ENCODE measurements at places on chromosomes 5 and 9.

GRCh38 chr9:99870126-99870525 lies 36.3 kb upstream of the STX17 start:
- peak; percentile 63 for DNase-seq

DNA sequence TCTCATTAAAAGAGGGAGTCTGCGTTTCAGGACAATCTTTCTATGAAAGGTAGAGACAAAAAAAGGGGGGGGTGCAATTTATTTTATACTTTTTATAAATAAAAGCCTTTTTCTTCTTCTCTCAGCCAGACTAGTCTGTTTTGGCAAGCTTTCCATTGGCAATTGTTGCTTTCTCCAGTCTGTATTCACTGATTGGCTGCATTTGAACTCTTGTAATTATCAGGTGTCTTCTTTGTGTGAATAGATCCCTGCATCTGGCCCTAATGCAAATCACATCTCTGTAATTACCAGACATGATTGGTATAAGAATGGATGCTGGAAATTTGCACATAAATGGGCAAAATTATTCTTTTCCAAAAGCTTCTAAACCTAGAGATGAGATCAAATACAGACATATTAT lies 7.6 kb upstream of the EQTN start:
- DNase-seq, result no peak

GRCh38 chr9:131640438-131641137 lies 95.3 kb downstream of the PRRT1B start:
- peak; percentile 77 for DNase-seq

GRCh38 chr5:23820765-23821471 lies 313.5 kb downstream of the PRDM9 start:
- peak; percentile 15 for DNase-seq

DNA sequence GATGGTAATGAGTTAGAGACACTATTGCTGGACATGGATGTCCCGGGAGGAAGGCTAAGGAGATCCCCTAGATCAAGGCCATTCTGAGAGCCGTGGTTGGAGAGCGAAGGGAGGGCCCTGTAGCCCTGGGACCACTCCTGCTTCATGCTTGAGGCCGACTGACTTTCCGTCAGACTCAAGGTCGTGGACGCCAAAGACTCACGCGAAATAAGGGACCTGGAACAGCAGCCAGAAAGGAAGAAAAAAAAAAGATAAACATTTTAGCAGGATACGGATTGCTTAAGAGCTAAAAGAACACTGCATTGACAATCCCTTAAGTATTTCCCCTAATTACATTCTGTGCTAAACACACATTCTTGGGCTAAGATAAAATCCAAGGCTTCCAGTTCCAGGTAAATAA lies 181.2 kb downstream of the GLIS3 start:
- DNase-seq, result no peak

DNA sequence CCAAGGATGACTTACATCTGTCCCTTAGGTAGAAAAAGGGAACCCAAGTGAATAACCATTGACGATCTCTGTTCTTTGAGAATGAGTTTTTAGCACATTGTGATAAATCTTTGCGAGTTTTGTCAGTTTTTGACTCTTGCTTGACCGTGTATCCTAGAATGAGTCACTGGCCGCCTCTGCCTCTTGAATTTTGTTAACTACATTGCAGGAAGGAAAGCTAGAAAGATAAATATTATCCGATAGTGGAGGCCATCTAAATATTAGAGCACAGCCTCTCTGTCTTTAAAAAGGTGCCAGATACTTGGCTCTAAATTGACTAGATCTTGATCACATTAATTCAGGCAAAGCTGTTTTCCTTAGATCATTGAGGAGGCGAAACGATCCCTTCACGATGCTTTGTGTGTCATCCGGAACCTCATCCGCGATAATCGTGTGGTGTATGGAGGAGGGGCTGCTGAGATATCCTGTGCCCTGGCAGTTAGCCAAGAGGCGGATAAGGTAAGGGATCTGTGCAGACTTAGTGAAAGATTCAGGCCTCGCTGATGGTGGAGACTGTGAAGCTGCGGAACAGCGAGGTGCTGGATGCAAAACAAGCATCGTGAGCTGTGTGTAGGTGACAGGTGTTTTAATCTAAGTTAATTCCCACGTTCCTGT lies 12.2 kb downstream of the CCT5 start:
- no peak for DNase-seq

GRCh38 chr5:101425339-101425859 lies 522.3 kb upstream of the ST8SIA4 start:
- no peak for DNase-seq

GRCh38 chr5:57411982-57412381 lies 70.6 kb downstream of the ACTBL2 start:
- peak; percentile 27 for DNase-seq

- DNase-seq, result no peak
Observed at GRCh38 chr5:10644192-10644591, 80.3 kb downstream of the ANKRD33B start.

DNA sequence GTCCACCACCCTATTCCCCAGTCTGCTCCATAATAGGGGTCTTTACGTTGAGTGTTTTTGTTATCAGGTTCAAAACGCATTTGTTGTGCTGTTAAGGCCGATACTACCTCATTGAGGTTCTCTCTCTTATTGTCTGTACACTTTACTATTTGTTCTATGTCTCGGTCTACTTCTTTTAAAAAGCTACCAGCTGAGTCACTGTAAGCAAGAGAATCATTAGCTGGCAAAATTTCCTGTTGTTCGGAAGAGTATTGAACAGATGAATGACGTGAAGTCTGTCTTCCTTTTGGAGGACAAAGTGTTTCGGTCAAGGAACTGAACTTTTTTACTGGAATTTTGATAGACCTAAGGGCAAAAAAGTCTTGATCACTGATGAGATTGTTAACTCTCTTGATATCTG lies 10.3 kb downstream of the LYSMD3 start:
- no peak for DNase-seq

DNA sequence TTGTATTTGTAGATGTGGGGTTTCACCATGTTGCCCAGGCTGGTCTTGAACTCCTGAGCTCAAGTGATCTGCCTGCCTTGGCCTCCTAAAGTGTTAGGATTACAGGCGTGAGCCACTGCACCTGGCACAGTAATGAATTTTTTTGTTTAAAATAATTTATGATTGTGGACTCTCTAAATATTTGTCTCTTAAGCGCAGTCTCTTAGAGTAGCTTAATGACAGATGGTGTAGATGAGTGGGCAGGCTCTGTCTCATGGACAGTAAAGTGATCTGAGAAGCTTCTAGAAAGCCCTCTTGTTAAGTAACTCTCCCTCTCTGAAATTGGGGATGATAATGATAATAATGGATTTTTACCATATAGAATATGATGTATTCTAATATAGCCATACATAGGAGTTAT lies 47.5 kb upstream of the KIAA1958 start:
- no peak for DNase-seq

DNA sequence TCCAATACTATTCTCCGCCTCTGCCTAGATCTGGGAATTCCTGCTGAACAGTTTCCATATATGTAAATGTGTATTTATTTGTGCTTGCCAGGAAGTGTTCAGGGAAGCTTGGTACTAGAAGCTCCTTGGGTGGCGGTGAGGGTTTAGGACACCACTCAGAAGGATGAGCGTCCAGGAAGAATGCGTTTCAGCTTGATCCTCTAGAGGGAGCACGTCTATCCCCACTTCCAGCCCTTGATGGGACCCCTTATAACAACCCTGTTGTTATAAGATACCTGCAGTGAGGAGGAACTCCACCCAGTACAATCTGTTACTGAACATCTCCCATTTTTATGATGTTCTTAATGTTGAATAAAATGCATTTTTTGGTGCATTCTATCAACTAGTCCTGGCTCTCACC lies 88.9 kb downstream of the CYFIP2 start:
- peak; percentile 32 for DNase-seq

- DNase-seq, result peak; percentile 67
Observed at GRCh38 chr5:153964880-153965645, 73.6 kb downstream of the FAM114A2 start.

DNA sequence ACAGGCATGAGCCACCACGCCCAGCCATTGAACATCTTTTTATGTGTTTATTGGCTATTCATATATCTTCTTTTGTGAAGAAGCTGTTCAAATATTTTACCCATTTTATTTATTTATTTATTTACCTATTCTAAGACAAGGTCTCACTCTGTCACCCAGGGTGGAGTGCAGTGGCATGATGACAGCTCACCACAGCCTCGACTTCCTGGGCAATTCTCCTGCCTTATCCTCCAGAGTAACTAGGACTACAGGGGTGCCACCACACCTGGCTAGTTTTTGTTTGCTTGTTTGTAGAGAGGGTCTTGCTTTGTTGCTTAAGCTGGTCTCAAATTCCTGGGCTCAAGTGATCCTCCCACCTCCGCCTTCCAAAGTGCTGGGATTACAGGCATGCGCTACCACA lies 33.5 kb downstream of the NAIF1 start:
- no peak for DNase-seq

DNA sequence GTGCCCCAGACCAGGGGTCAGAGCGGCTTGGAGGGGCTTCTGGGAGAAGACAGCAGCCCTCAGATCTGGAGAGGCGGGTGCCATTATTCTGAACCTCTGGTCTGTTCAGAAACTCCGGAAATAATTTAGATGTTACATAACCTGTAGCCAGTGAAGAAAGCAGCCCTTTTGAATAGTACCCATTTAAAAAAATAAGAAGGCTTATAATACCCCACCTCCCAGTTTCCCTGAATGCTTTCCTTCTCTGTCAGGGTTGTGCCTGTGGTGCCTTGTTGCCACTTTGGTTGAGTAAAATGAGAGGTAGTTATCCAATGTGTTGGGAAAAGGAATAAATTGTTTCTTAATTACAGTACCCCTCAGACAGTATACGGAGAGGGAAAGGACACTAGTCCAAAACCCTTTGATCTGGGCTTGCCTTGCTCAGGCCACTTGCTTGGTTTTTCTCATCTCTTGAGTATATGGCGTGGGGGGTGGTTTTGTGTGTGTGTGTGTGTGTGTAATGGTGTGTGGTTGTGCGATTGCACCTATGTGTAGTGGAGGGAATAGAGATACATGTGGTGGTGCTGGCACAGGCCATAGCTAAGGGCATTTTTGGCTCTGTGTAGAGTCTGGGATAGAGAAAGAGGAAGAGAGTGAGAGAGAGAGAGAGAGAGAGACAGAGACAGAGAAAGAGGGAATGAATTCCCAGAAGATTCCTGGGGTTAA lies 59.1 kb upstream of the TLR4 start:
- no peak for DNase-seq

DNA sequence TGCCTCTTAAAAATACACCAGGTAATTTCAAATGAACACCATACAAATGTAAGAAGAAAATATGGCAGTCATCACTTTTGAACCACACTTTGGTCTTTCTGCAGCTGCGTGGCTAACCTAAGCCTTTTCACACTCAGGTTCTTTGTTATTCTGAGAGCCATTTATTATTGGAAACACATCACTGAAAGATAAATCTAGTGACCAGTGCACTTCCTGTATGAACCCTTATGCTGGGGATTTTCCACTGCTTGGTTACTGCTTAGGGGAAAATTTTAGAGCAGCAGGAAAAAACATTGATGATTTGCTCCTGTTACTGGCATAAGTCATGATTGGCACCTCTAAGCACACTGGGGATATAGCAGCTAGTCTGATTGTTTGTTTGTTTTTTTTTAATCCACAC lies 58.6 kb upstream of the RANBP3L start:
- DNase-seq, result no peak

GRCh38 chr9:8364026-8364752 lies 564.6 kb upstream of the DMAC1 start:
- no peak for DNase-seq

DNA sequence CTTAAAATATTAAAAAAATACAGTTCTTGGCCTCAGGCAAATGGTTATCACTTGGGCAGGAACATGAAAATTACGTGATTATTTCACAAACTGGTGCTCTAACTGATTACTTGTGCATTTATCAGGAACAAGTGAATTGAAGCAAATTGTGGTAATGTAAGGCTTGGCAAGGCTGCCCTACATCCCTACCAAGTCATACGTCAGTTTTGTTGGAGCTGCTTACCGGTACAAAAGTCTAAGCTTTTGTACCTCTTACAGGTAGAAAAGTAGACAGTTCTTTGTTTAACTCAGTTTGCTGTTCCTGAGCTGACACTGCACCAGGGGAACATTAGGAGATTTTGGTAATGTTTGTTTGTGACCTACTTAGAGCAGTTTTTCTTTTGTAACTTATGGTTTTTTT lies 2.2 kb downstream of the G3BP1 start:
- peak; percentile 22 for DNase-seq

GRCh38 chr5:53313145-53313544 lies 167.3 kb upstream of the FST start:
- no peak for DNase-seq

DNA sequence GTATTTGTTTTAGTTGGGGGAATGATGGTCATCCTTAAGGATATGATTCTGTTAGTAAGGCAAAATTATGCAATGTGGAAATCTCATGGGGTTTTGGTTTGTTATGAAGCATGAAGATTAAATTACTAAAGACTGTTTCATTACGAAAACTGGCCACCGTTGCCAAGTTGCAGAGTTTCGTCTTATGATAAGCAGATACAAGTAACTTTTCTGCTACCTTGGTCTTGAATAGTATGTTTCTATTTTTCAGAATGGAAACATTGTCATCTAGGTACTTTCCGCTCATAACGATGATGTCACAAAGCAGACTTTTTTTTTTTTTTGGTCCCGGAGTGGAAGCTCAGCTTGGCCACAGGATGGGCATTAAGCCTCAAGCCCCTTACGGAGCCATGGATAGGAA lies 4.2 kb downstream of the CCNI2 start:
- DNase-seq, result no peak

DNA sequence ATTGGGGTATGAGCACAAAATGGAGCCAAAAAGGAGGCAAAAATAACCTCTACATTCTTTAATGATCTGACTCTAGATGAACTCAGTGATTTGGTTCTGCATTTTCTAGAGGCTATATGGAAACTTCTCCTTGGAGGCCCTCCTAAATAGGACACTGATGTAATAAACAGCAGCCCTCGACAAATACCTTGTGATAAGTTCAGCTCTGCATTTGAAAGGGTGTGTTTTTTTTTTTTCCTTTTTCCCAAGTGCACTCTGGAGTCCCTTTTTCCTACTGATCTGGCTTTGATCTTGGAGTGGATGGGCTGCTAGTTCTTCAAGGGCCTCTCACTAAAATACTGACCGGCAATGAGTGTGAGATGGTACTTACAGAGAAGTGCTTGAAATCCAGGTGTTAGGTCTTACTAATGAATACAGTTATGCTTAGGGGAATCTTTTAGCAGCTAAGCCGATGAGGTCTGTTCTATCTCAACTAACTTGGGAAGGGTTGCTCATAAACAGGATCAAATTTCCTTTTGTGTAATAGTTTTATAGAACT lies 161.7 kb downstream of the MAST4 start:
- no peak for DNase-seq

GRCh38 chr5:61575103-61575502 lies 243.0 kb downstream of the ZSWIM6 start:
- peak; percentile 79 for DNase-seq

GRCh38 chr9:4837261-4838188 lies 44.8 kb downstream of the RCL1 start:
- DNase-seq, result peak; percentile 35

- DNase-seq, result no peak
Observed at GRCh38 chr5:168217497-168217896, 73.9 kb upstream of the WWC1 start.

GRCh38 chr9:89734600-89735041 lies 129.8 kb downstream of the GADD45G start:
- no peak for DNase-seq

Data from ELR (cell line).